ENCODE measurements at places on chromosomes 13 and 19.

- no peak for DNase-seq
Observed at GRCh38 chr13:52992110-52992509, 36.5 kb upstream of the OLFM4 start.

DNA sequence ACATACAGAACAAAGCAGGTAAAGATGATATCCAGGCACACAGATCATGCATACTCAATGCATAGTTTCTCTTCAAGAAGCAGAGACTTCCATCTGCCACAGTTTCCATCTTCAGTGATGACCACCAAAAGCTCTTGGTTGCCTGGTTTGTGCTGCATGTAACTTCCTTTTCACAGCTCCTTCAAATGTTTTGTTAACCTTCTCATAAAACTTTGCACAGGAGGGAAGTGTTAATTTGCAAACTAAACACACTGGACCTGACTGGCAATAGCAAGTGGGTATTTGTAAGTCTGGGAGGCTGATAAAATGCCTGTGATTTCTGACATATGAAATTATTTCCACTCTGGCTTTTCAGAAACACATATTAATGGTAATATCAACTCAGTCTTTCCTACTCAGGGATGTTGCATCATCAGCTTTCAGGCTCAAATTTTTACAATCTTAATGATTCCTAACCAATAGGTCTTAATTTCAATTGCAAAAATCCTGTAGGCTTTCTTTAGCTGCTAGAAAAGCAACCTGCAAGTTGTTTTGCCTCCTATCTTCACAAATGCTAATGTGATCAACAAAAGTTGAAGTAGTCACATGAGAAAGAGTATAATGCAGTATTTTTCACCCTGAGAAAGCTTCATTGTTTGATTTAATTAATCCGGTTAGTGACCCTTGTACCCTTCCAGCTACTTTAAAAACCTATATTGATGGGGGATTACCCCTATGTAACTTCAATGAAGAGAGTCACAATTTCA, 575.6 kb downstream of the DIAPH3 start:
- DNase-seq, result no peak

DNA sequence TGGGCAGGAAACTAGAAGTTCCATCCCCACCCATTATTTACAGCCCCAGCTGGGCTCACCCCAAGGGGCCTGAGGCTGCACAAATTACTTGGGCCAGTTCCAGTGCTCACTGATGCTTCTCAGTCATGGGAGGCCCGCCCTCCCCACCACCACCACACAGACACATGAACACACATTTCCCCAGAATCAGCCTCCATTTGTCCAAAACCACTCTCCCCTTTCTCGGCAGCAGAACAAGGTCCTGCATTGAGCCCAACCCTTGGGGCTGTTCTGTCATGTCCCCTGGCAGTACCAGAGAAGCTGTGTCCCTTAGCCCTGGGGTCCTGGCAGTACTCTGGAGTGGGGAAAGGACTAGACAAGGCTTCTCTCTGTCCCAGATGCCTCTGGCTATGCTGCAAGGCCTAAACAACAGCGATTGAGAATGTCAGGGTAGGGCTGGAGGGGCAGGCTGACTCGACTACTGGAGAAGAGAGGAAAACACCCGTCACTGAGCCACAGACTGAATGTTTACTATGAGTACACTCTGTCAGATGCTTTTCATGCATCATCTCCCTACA, 21.8 kb downstream of the SAMD4B start:
- no peak for DNase-seq

- no peak for DNase-seq
Observed at GRCh38 chr13:29271606-29272005, 323.9 kb downstream of the SLC7A1 start.
